Right lobe of liver (tissue), 6 donors: ENCODE measurements at places on chromosomes 1 and 21. TPM values are rescaled to one million over a fixed set of nuclear protein-coding genes. Genes with fewer than 3 reads are reported as not detected.

Gene WNT9A
- not detected for total RNA-seq

Gene GUCA2B
- 2.5 TPM for total RNA-seq

Gene GATAD2B
- 9.8 TPM for total RNA-seq

- H3K4me3 ChIP-seq = no peak overlapping the region
- no peaks in the 10 kb centered on the region for H3K27me3 ChIP-seq
- no peaks in the 10 kb centered on the region for H3K36me3 ChIP-seq
- no peaks in the 10 kb centered on the region for H3K4me1 ChIP-seq
Measured at GRCh38 chr21:18759751-18760161, 356.2 kb upstream of the TMPRSS15 start.

GRCh38 chr1:179079113-179079761, 2.6 kb upstream of the TOR3A start:
- peaks cover 13% of the 10 kb centered on the region for H3K4me1 ChIP-seq
- no peaks in the 10 kb centered on the region for H3K36me3 ChIP-seq
- H3K27me3 ChIP-seq = no peaks in the 10 kb centered on the region
- no peak overlapping the region for H3K4me3 ChIP-seq

Gene FAAP20
- total RNA-seq = 26.0 TPM

GRCh38 chr1:180258290-180258689, 28.2 kb downstream of the LHX4 start:
- H3K36me3 ChIP-seq = no peaks in the 10 kb centered on the region
- H3K4me3 ChIP-seq = no peak overlapping the region
- no peaks in the 10 kb centered on the region for H3K4me1 ChIP-seq
- H3K27me3 ChIP-seq = no peaks in the 10 kb centered on the region
- no peak overlapping the region for H3K27ac ChIP-seq

DNA sequence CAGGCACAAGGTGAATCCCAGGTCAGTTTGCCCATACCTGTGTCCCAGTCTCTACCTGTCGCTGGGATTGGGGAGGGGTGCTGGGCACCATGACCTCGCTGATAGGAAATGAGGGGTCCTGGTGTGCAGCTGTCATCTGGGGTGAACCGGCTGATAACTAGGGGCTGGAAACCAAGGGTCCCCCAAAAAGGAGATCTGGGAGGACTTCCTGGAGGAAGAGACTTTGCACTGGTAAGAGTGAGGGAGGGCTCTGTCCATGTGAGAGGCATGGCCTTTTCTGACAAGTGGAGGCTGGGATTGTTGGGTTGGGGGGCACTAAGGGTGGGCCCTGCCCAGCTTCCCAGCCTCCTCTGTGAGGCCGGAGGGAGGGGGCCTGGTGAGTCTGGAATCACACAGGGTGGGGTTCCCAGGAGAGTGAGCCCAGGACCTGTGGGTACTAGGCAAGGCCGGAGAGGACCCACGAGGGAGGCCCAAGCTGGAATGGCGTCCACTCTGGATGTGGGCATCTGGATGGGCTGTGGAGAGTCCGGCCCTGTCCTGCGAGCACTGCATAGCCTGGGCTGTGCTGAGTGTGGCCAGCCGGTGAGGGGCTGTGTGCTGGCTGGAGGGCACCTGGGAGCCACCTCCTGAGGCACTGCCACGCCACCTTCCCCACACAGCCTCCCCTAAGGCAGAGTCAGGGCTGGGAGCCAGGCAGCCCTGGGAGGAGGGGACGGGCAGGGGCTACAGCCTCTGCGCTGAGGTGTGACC, 4.9 kb upstream of the PEX10 start:
- H3K4me3 ChIP-seq = no peak overlapping the region
- peaks cover 13% of the 10 kb centered on the region for H3K4me1 ChIP-seq
- no peak overlapping the region for H3K27ac ChIP-seq

- H3K27me3 ChIP-seq = no peaks in the 10 kb centered on the region
- no peak for DNase-seq
- H3K27ac ChIP-seq = no peak overlapping the region
- no peaks in the 10 kb centered on the region for H3K4me1 ChIP-seq
- H3K36me3 ChIP-seq = no peaks in the 10 kb centered on the region
- H3K4me3 ChIP-seq = no peak overlapping the region
Measured at GRCh38 chr1:213416461-213417224, 365.6 kb downstream of the RPS6KC1 start.
